Activated CD4-positive, alpha-beta T cell treated with anti-CD3 and anti-CD28 coated beads for 36 hours (primary cell): ENCODE measurements at places on chromosomes 1 and 21.
A peak's percentile ranks its signal among the peaks of the same experiment; 100 is the strongest.

DNA sequence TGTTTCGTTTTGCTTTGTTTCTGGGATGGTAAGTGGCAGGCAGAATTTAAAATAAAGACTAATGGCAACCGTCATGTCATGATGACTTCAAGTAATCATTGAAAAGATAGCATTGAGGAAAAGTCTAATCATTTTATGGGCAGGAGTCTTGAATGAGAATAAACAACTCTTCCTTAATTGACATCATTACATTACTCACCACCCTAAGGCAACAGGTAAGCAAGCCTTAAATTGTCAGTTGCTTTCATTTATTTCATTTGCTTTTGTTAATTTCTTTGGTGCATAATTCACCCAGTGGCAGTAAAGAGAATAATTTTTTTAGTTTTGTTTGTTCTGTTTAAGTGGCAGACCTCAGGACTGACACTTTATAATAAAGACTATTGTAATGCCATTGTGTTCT, 669.0 kb downstream of the RWDD3 start:
- no peaks in the 10 kb centered on the region for H3K4me1 ChIP-seq
- no peak overlapping the region for H3K4me3 ChIP-seq
- H3K27ac ChIP-seq: no peak overlapping the region
- no peak for DNase-seq
- H3K27me3 ChIP-seq: no peaks in the 10 kb centered on the region

DNA sequence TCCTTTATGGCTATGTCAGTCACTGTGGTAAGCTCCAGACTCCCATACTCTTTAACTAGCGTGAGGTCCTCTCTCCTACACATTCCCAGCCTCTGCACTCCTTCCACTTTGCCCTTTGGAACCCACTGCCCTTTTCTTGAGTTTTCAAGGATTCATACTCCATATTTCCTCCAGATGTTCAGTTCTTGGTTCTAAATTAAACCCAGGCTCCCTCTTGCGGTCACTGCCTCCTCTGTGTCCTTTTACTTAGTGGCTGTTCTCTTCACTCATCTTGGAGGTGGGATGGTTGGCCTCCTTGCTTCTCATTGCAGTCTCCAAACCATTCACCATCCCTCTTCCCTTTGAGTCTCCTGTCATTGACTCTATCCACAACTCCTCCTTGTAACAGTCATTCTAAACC, 208.1 kb downstream of the TGFB2 start:
- peaks cover 4% of the 10 kb centered on the region for H3K27me3 ChIP-seq
- H3K4me3 ChIP-seq: no peak overlapping the region
- no peaks in the 10 kb centered on the region for H3K36me3 ChIP-seq
- H3K27ac ChIP-seq: no peak overlapping the region
- H3K4me1 ChIP-seq: no peaks in the 10 kb centered on the region
- no peak for DNase-seq

GRCh38 chr21:29053011-29053553, 20.4 kb downstream of the CCT8 start:
- no peak overlapping the region for H3K4me3 ChIP-seq
- H3K4me1 ChIP-seq: no peaks in the 10 kb centered on the region
- H3K27ac ChIP-seq: peak overlapping the region; percentile 43
- DNase-seq: no peak

DNA sequence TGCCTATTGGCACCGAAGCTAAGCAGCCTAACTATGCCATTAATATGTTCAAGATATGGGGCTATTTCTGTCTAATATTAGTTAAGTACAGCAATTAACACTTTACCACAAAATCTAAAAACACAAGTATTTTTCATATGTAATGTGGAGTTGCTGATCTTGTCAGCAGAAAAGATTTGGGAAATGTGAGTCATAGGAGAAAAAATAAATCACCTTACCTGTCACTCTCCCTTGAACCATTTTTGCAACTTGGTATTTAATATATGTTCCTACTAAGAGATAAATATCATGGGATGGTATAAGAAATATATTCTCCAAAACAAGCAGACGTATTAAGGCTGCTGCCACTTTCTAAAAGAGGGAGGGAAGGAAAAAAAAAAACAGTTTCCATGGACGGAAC, 17.0 kb downstream of the NUP210L start:
- H3K4me3 ChIP-seq: no peak overlapping the region
- DNase-seq: no peak
- no peaks in the 10 kb centered on the region for H3K36me3 ChIP-seq

DNA sequence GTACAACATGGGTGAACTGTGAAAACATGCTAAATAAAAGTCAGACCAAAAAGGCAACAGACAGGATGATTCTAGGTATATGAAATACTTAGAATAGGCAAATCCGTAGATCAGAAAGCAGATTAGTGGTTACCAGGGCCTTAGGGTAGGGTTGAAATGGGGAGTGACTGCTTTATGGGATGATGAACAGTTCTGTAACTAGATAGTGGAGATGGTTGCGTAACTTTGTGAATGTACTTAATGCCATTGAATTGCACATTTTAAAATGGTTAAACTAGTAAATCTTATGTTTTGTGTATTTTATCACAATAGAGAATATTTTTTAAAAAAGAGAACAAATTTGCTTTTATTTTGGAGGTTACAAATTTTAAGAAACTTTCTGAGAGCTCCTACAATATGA, 17.4 kb downstream of the ZNF326 start:
- peaks cover 6% of the 10 kb centered on the region for H3K4me1 ChIP-seq
- H3K27ac ChIP-seq: no peak overlapping the region
- no peak for DNase-seq
- H3K36me3 ChIP-seq: peaks cover 49% of the 10 kb centered on the region
- H3K27me3 ChIP-seq: no peaks in the 10 kb centered on the region

GRCh38 chr1:14495996-14496395, 102.5 kb upstream of the KAZN start:
- peaks cover 19% of the 10 kb centered on the region for H3K27me3 ChIP-seq
- no peaks in the 10 kb centered on the region for H3K4me1 ChIP-seq
- no peak overlapping the region for H3K4me3 ChIP-seq
- no peak overlapping the region for H3K27ac ChIP-seq
- DNase-seq: no peak

DNA sequence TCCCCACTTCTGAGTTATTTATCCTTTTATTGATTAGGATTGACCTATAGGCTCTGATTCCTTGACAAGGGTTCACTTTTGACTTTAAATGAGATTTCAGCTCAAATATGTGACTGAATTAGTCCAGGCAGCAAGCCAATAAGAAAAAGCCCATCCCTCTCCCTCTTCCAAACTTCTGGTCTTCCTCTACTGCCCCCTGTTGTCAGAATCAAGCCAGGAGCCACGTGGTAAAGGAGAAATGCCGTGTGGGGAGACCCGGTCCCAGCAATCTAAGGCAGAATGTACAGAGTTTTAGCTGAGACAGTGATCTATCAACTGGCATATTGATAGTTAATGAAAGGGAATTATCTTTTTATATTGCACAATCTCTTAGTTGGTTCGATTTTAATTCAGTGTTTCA, 5.2 kb downstream of the ADAMTS5 start:
- no peak overlapping the region for H3K4me3 ChIP-seq
- peaks cover 19% of the 10 kb centered on the region for H3K27me3 ChIP-seq
- peak; percentile 6 for DNase-seq
- H3K27ac ChIP-seq: no peak overlapping the region

GRCh38 chr1:198619375-198620140, 19.3 kb upstream of the PTPRC start:
- H3K36me3 ChIP-seq: peaks cover 10% of the 10 kb centered on the region
- H3K4me1 ChIP-seq: peaks cover 90% of the 10 kb centered on the region
- H3K27me3 ChIP-seq: no peaks in the 10 kb centered on the region
- peak overlapping the region; percentile 76 for H3K4me3 ChIP-seq

DNA sequence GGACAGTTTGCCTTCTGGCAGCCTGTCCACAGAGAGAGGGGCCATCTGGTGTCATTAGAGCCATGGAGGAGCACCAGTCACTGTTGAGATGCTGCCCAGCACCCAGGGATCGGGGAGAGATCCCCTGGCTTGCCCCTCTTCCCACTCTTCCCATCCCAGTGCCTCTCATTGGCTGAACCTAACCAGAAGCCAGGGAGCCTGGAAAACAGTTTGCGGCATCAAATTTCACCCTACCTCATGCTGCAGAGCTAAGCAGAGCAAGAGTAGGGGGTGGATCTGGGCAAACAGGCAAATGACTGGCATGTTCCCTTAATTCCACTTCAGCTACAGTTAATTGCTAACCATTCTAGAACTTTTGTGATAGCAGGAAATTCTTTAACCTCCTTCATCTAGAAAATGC, 19.1 kb downstream of the TRAF5 start:
- H3K27me3 ChIP-seq: no peaks in the 10 kb centered on the region
- DNase-seq: no peak
- peak overlapping the region; percentile 57 for H3K27ac ChIP-seq
- peaks cover 8% of the 10 kb centered on the region for H3K36me3 ChIP-seq

GRCh38 chr21:42878678-42878992, 704 bp downstream of the WDR4 start:
- H3K27me3 ChIP-seq: no peaks in the 10 kb centered on the region
- peaks cover 17% of the 10 kb centered on the region for H3K4me1 ChIP-seq
- no peak for DNase-seq
- H3K36me3 ChIP-seq: peaks cover 34% of the 10 kb centered on the region
- peak overlapping the region; percentile 99 for H3K27ac ChIP-seq
- peak overlapping the region; percentile 92 for H3K4me3 ChIP-seq

GRCh38 chr1:232587141-232588008, 42.6 kb downstream of the SIPA1L2 start:
- H3K4me3 ChIP-seq: no peak overlapping the region
- peaks cover 34% of the 10 kb centered on the region for H3K4me1 ChIP-seq
- peak overlapping the region; percentile 83 for H3K27ac ChIP-seq
- H3K36me3 ChIP-seq: peaks cover 7% of the 10 kb centered on the region
- DNase-seq: peak; percentile 65

DNA sequence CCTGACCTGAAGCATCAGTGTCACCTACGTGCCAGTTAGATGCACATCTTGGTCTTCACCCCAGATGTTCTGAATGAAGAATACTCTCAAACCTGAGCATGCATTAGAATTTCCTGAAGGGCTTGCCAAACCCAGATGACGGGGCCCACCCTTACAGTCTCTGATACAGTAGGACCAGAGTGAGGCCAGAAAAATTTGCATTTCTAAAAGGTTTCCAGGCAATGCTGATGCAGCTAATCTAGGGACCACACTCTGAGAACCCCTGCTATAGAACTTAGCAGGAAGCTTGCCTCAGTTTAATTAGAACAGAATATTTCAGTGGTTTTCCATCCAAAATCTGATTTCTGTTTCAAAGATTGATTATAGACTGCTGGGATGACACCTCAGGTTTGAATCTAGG, 9.9 kb upstream of the CTBS start:
- no peak overlapping the region for H3K27ac ChIP-seq
- H3K4me1 ChIP-seq: no peaks in the 10 kb centered on the region
- DNase-seq: no peak

DNA sequence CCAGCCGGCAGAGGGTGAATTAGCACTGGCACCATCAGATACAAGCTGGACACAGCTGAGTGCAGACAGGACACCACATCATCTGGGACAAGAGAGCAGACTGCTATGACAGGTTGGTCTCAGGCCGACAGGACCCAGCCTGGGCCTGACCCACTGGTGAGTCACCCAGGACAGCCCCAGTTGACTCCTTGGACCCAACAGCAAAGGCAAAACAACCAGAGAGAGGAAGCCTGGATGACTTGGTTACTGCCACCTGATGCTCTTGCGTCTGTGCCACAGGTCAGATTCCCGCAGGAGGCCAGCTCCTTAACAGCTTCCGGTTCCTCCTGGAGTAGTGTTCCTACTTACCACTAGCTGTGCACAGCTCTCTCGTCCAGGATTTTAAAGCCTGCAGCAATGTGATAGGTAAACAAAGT, 18.5 kb downstream of the CCN1 start:
- H3K4me1 ChIP-seq: no peaks in the 10 kb centered on the region
- H3K27me3 ChIP-seq: no peaks in the 10 kb centered on the region
- no peak overlapping the region for H3K4me3 ChIP-seq
- no peak overlapping the region for H3K27ac ChIP-seq
- H3K36me3 ChIP-seq: peaks cover 2% of the 10 kb centered on the region

DNA sequence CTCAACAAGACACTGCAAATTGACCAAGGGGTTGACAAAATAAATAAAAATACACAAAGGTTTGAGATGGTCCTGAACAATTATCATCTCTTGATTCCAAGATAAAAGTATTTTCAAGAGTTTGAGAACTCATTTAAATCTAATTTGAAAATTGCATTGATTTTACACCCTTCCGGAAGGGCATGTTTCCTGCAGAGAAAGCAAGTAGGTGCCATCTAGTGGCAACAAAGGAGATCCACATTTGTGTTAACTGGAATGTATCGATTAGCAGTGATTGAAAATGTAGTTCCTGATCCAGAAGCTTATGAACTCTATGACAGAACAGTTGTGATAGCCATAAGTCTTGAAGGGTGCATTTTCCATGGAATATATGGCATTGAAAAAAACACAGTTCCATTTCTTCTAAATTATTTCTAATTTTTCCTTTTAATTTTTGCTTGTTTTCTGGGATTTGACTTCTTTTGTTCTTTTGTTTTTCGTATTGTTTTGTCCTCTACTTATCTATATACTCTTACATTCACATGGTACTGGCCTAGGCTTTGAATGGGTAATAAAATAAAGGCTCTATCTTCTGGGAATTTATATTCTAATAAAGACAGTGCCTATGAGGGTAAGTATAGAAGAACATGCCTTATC, 143.7 kb downstream of the DNM3 start:
- H3K27me3 ChIP-seq: no peaks in the 10 kb centered on the region
- H3K4me1 ChIP-seq: no peaks in the 10 kb centered on the region
- H3K27ac ChIP-seq: no peak overlapping the region
- no peak overlapping the region for H3K4me3 ChIP-seq
- DNase-seq: peak; percentile 8

DNA sequence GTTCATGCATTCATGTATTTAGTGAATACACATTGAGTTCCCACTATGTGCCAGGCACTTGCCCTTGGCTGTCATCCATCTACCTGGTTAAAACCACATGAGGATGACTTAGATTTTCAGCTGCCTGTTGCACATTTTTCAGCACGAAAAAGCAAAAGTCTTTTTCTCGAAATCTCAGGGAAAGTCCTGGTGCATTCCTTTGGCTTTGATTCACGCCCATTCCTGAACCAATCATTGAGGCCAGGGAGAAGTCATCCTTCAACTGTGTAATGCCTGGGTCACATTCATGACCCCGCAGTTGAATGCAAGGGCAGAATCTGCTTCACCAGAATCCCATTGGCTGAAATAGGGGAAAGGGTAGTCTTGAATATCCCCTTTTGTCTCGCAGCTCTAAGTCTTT, 84.4 kb downstream of the RNF220 start:
- H3K27ac ChIP-seq: no peak overlapping the region
- no peaks in the 10 kb centered on the region for H3K4me1 ChIP-seq
- peaks cover 8% of the 10 kb centered on the region for H3K27me3 ChIP-seq
- H3K36me3 ChIP-seq: no peaks in the 10 kb centered on the region
- no peak overlapping the region for H3K4me3 ChIP-seq

GRCh38 chr1:12251442-12251841, 21.6 kb downstream of the VPS13D start:
- peaks cover 23% of the 10 kb centered on the region for H3K36me3 ChIP-seq
- no peaks in the 10 kb centered on the region for H3K4me1 ChIP-seq
- no peaks in the 10 kb centered on the region for H3K27me3 ChIP-seq
- DNase-seq: no peak
- H3K4me3 ChIP-seq: no peak overlapping the region
- no peak overlapping the region for H3K27ac ChIP-seq
